NCI-H187 (cell line): ENCODE measurements at places on chromosomes 1 and 21.

GRCh38 chr21:46051821-46052675 lies 45.9 kb upstream of the COL6A2 start:
- DNase-seq = no peak

DNA sequence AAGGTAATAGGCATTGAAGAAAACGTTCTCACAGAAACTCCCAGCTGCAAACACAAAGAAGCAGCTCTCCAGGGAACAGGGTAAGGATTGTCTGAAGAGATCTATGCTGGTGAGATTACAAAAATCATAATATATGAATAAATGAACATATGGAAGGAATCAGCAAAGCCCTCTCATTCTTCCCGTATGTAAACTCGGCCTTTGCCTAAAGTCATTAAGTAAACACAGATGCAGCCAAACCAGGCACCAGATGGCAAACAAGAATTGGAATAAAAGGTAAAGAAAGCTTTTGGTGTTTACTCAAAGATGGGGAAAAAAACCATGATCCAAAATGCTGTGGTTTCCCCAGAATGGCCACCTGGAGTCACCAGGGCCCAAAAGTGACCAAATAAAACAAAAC lies 76.6 kb upstream of the HOOK1 start:
- DNase-seq = no peak

DNA sequence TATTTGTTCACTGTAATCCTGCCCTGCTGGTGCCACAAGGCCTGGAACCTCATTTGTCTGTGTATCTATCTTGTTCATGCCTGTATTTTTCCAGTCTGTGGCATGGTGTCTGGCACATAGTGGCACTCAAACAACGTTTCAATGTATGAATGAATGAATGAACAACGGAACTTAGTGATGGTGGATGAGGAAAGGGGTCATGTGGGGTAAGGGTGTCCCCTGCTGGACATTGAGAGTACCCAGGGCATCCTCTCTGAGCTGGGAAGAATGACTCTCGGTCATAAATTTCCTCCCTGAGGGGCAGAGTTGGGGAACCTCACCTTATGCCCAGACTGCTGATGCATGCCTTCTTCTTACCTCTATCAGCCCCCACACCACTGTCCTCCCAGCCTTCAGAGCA lies 18.9 kb upstream of the ZNF683 start:
- DNase-seq = no peak

- DNase-seq = no peak
Measured at GRCh38 chr21:25176637-25177412, 430.5 kb downstream of the MRPL39 start.

GRCh38 chr1:223210788-223211120 lies 67.7 kb upstream of the TLR5 start:
- no peak for DNase-seq

DNA sequence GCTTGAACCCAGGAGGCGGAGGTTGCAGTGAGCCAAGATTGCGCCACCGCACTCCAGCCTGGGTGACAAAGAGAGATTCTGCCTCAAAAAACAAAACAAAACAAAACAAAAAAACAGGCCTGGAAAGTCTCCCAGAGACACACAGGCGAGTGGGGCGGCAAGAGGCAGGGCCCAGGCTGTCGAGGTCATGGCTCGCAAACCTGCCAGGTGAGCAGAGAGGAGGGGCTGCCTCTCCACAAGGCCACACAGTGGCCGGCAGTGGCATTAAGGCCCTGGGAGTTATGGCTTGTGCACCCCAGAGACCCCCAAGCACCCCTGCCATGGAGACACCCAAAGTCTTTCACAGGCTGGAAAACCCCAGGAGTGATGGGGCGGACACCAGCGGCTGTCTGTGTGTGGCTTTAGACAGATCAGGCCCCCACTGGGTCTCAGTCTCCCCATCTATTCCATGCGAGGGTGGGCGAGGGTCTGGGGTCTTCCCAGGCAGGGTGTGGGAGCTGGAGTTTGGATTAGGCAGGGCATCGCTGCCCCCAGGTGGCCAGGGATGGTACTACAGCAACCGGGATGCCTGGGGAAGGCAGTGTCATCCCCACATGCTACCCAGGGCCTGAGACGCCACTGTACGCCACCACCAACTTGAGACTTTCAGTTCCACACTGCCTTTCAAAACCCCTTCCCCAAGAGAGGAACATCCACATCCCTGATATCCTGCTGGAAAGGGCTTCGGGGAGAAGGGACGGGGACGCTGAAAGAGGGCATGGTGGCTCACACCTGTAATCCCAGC lies 7.3 kb upstream of the CTRC start:
- no peak for DNase-seq

- no peak for DNase-seq
Measured at GRCh38 chr1:201754353-201754752, 74.6 kb upstream of the IPO9 start.

DNA sequence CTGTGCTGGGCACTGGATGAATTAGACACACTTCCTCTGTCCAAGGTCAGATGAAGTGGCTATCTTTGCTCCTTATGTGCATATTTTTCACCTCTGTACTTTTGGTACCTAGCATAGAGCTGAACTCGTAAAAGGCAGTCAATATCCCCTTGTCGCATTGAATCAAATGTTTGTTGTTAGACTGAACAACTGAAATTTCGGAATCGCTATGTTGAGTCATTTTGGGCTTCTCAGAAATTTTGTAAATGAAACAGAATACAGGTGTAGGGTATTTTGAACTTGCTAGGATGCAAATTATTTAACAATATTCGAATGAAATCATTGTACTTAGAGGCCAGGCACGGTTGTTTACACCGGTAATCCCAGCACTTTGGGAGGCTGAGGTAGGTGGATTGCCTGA lies 48.0 kb downstream of the PDE4B start:
- DNase-seq = no peak

- DNase-seq = no peak
Measured at GRCh38 chr1:22761101-22761500, 50.5 kb downstream of the EPHB2 start.
